ENCODE measurements at places on chromosomes 1 and 21. TPM values are rescaled to one million over a fixed set of nuclear protein-coding genes. Genes with fewer than 3 reads are reported as not detected.

DNA sequence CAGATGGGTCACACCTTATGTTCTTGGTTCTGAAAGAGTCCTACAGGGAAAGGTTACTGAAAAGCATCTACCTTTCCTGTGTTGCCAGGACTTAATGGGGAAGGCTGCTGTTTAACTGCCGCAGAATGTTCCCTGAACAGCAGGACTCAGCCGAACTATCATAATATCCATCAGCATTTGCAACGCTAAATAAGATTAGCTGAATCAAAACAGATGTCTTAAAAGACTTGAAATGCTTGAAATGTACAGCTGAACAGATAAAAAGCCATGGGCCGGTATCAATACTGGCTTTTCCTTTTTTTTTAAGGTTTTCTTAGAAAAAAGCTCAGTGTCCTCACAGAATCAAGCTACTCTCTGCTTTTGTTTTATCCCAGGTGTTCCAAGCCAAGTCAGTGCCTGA lies 19.7 kb upstream of the ATP13A2 start:
- H3K4me3 ChIP-seq, result no peak overlapping the region
- H3K36me3 ChIP-seq, result peaks cover 23% of the 10 kb centered on the region
- H3K27ac ChIP-seq, result no peak overlapping the region
- DNase-seq, result no peak
- peaks cover 3% of the 10 kb centered on the region for H3K4me1 ChIP-seq

DNA sequence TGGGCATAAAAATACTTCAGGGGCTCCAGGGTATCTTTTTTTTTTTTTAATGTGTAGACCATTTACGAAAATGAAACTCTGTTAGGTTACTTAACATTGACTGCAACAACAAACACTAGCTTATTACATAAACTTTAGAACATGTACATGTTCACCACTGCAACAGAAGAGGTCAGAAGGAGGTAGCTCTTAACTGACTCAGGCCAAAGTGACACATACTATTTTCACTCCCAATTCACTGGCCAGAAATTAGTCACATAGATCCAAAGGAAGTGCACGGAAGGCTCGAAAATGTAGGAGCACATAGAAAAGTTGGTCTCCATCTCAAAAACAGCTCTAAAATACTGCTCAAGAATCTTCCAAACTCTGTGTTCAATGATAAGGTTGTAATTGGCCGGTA lies 107.2 kb downstream of the AKT3 start:
- DNase-seq, result no peak
- H3K27ac ChIP-seq, result no peak overlapping the region
- no peaks in the 10 kb centered on the region for H3K27me3 ChIP-seq
- peaks cover 22% of the 10 kb centered on the region for H3K36me3 ChIP-seq

DNA sequence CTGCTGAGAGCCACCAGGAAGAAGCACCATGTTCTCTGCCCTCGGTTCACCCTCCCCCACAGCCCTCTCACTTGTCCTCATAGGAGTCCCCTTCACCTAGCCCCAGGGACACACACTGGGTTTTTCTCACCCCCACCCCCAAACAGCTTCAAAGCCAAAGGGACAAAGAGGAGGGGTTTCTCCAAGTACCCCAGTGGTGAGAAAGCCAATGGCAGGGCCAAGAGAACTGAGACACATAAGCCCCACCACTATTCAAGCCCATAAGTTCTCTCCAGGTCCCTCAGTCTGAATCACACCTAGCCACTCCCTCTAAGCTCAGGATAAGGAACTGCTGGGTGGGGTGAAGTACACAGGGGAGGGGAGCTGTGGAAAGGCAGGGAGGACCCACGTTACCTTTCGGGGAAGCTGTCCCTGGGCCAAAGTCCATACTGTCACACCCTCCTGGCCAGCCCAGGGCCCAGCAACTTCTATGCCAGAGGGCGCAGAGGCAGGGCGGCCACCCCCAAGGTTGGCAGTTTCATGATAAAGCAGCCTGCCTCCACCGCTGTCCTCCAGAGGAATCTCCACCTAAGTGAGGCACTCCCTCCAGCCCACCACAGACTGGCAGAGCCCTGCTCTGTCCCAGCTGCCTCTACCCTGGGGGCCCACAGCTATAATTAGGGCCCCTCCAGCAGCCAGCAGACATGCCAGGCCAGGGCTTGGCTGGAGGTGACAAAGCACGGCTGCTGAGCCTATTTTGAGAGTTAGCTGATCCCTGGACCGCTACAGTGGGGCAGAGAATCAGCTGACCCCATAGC lies 39.0 kb upstream of the PPP1R15B start:
- H3K27me3 ChIP-seq, result no peaks in the 10 kb centered on the region
- H3K36me3 ChIP-seq, result peaks cover 11% of the 10 kb centered on the region
- no peak overlapping the region for H3K4me3 ChIP-seq
- H3K4me1 ChIP-seq, result peaks cover 42% of the 10 kb centered on the region
- DNase-seq, result no peak
- H3K27ac ChIP-seq, result peak overlapping the region; percentile 4

GRCh38 chr1:116923421-116923820 lies 13.7 kb downstream of the PTGFRN start:
- H3K4me3 ChIP-seq, result no peak overlapping the region
- peaks cover 2% of the 10 kb centered on the region for H3K4me1 ChIP-seq
- H3K27me3 ChIP-seq, result peaks cover 17% of the 10 kb centered on the region
- DNase-seq, result no peak
- H3K36me3 ChIP-seq, result no peaks in the 10 kb centered on the region

- no peak overlapping the region for H3K27ac ChIP-seq
- peaks cover 26% of the 10 kb centered on the region for H3K27me3 ChIP-seq
- peak overlapping the region; percentile 31 for H3K4me3 ChIP-seq
- peaks cover 2% of the 10 kb centered on the region for H3K36me3 ChIP-seq
These were observed 1.6 kb downstream of the RASSF5 start for GRCh38 chr1:206508956-206509355.

GBP7 gene
- 0.18 TPM for total RNA-seq
